Renal pelvis (tissue), 12 donors: ENCODE measurements at places on chromosomes 7 and 10. TPM values are rescaled to one million over a fixed set of nuclear protein-coding genes. Genes with fewer than 3 reads are reported as not detected.

Gene FAM170B
- not detected for polyA plus RNA-seq

Gene CYP26C1
- polyA plus RNA-seq, result 0.14 TPM

Gene GALNT17
- polyA plus RNA-seq, result 3.5 TPM

- DNase-seq, result no peak
These were observed 44.7 kb upstream of the GARS1 start for GRCh38 chr7:30549931-30550493.

- DNase-seq, result no peak
These were observed 45.4 kb downstream of the GPR37 start for GRCh38 chr7:124720195-124720594.

GRCh38 chr10:22693371-22693784 lies 21.0 kb downstream of the PIP4K2A start:
- no peak for DNase-seq

DNA sequence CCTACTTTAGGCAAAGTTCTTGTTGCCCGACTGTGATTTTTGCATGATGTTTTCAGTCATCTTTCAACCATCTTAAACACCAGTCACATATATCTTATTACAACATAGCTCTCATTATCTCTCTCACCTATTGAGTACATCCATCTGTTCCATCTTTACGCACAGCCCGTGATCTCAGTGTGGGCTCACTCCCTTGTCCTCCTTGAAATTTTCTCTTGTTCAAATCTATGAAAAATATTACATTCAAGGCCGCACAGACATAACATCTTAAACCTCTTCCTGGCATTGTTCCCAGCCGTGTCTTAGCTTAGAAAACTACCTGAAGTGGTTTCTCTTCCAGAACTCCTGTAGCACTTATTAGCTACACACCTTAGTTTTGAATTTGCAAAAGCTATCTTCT lies 32.6 kb downstream of the NET1 start:
- no peak for DNase-seq

DNA sequence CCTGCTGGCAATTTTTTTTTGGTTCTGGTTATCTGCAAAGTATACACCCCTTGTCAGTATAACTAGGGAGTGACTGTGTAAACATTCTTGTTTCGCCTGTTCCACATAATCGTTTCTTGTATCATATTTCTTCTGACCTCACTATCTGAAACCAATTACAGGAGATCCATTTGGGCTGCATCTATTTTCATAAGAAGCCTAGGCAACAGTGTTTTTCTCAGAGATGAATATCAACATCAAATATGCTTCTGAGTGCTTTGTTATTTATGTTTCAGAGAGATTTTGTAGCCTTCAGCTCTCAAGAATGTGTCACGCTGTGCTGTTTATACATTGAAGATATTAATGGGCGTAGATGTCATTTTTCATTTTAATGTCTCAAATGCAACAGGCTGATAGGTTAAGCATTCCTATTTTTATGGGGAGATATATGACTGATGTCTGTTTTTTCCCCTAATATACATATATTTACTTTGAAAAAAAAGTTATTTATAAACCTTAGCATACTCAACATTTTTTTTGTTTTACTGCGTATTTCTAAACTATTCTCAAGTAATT lies 115.5 kb downstream of the FOXP2 start:
- no peak for DNase-seq

DNA sequence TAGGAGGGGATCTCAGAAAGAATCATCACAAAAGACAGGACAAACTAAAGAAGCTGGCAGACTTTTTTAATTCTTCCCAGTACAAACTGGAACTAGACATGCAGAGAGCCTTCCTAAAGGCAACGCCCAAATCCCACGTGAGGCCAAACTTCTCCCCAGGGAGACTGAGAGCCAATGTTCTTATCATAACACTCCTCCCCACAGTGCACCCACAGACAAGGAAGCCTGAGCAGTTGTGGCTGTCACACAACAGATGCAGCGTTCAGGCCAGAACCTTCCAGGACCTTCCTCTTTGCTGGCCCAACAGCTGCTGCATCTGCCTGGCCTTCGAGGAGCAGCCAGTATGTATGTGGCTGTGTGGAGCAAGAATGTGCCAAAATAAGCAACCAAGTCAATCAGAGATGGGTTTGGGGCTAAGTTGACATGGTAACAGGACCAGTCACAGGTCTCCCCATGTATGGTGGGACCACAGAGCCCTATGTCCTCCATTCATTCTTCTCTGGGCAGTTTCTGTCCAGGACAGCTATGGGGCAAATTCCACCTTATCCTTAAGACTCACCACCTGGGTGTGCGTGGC lies 34.9 kb downstream of the SRPK2 start:
- DNase-seq, result no peak

GRCh38 chr10:17025444-17026295 lies 103.9 kb downstream of the CUBN start:
- DNase-seq, result no peak

DNA sequence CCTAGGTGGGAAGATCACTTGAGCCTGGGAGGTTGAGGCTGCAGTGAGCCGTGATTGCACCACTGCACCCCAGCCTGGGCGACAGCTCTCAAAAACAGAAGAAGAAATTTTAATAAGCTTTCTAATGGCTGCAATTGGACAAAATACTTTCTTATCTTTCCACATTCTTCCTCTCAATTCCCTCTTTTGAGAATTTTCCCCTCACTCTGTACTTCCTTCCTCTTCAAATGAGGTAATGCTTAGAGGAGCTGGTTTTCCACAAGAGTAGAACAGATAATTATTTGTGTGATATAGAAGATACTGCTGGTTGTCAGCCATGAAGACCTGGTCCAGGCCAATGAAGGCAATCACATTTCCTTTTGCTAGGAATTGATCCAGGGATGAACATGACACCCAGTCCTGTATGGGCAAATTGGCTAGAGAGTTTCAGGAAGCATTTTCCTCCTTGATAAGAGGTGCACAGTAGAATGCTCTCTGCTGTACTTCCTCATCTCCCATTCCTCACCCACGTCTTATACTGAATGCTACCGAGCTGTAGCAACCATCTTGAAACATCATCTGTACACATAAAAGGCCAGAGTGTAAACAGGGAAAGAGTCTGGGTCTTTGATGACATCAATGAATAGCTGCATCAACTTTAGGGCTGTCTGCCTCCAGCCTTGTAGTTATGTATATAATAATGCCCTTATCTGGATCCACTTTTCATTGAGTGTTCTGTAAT lies 103.9 kb downstream of the CDK6 start:
- DNase-seq, result no peak
